Left lung (tissue), 14 donors: ENCODE measurements at places on chromosomes 7 and 10. TPM values are rescaled to one million over a fixed set of nuclear protein-coding genes. Genes with fewer than 3 reads are reported as not detected.
A peak's percentile ranks its signal among the peaks of the same experiment; 100 is the strongest.

CNPY1 gene
- not detected for total RNA-seq

TMEM270 gene
- not detected for total RNA-seq

- H3K4me3 ChIP-seq = no peak overlapping the region
- no peak for DNase-seq
- H3K36me3 ChIP-seq = peaks cover 25% of the 10 kb centered on the region
- H3K27me3 ChIP-seq = no peaks in the 10 kb centered on the region
Observed at GRCh38 chr10:11245095-11245479, 227.4 kb downstream of the CELF2 start.

CARD11 gene
- 4.7 TPM for total RNA-seq

DNA sequence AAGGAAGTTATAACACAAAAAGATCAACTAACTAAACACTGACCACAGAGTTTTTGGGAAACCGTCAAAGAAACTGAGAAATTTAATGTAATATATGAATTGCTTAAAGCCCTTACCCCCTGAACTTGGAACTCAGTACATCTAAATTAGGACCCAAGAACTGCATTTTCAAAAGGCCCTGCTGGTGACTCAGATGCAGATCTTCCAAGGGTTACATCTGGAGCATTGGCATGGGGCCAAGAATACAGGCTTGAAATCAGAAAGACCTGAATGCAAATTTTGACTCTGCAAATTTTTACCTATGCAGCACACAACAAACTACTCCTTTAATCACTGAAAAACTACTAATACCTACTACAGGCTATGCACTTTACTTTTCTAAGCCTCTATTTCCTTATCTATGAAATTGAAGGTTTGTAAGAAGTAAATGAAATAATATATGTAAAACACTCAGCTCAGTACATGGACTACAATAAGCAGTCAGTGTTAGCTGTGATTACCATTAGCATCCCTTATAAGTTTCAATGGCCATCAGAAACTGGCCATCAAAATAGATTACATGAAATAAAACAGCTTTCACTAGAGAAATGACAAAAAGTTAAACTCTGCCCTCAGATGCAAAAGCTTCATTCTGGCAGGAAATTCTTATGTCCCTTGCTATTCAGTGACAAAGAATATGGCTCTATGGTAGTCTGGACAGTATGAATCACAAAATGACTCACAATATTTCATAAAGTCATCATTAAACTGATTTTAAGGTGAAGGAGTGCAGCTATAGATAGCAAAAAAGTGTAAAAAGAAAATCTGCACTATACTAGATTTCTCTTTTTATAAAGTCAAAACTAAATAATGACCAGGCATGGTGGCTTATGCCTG is 43.6 kb downstream of the NSUN6 start:
- no peak for DNase-seq
- H3K36me3 ChIP-seq = peaks cover 14% of the 10 kb centered on the region
- no peak overlapping the region for H3K4me3 ChIP-seq

- no peak overlapping the region for H3K4me3 ChIP-seq
- no peaks in the 10 kb centered on the region for H3K4me1 ChIP-seq
- no peaks in the 10 kb centered on the region for H3K27me3 ChIP-seq
- peak; percentile 72 for DNase-seq
- H3K27ac ChIP-seq = no peak overlapping the region
Observed at GRCh38 chr10:130509881-130510689, 373.9 kb downstream of the GLRX3 start.

DNA sequence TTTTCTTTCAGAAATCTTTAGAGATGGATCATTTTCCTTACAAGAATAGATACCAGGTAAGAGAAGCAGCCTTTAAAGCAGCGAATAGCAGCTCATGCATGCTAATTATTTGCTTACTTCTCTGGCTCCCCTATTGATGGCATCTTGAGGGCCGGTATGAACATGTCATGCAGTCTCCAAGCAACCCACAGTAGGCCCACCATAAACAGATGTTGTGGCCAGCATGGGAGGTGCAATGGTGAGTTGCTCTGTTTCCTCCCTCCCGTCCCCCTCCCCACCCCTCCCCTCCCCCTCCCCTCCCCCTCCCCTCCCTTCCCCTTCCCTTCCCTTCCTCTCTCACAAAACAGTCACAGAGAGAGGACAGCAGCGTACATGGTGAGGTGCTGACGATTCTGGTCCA is 9.7 kb upstream of the ZNF273 start:
- H3K27me3 ChIP-seq = peaks cover 35% of the 10 kb centered on the region
- no peak overlapping the region for H3K27ac ChIP-seq
- no peak overlapping the region for H3K4me3 ChIP-seq
- DNase-seq = no peak

GRCh38 chr7:25486656-25487055 is 258.4 kb upstream of the NPVF start:
- H3K4me1 ChIP-seq = no peaks in the 10 kb centered on the region
- no peaks in the 10 kb centered on the region for H3K27me3 ChIP-seq
- H3K27ac ChIP-seq = no peak overlapping the region
- H3K4me3 ChIP-seq = no peak overlapping the region

GRCh38 chr10:43170491-43170890 is 32.2 kb downstream of the CSGALNACT2 start:
- H3K27ac ChIP-seq = peak overlapping the region; percentile 76
- H3K36me3 ChIP-seq = peaks cover 38% of the 10 kb centered on the region
- DNase-seq = no peak
- H3K4me1 ChIP-seq = no peaks in the 10 kb centered on the region
- H3K27me3 ChIP-seq = no peaks in the 10 kb centered on the region

GBX1 gene
- total RNA-seq = not detected

GRCh38 chr7:8035647-8036518 is 67.3 kb downstream of the GLCCI1 start:
- H3K27ac ChIP-seq = no peak overlapping the region
- H3K4me3 ChIP-seq = no peak overlapping the region
- H3K27me3 ChIP-seq = no peaks in the 10 kb centered on the region
- H3K4me1 ChIP-seq = no peaks in the 10 kb centered on the region
- no peaks in the 10 kb centered on the region for H3K36me3 ChIP-seq

GRCh38 chr10:1545524-1545923 is 191.8 kb downstream of the ADARB2 start:
- DNase-seq = no peak
- no peaks in the 10 kb centered on the region for H3K36me3 ChIP-seq
- H3K27me3 ChIP-seq = no peaks in the 10 kb centered on the region
- no peak overlapping the region for H3K27ac ChIP-seq
- H3K4me1 ChIP-seq = no peaks in the 10 kb centered on the region

GRCh38 chr7:43481902-43482678 is 100.8 kb upstream of the STK17A start:
- no peak for DNase-seq
- no peaks in the 10 kb centered on the region for H3K27me3 ChIP-seq
- no peak overlapping the region for H3K4me3 ChIP-seq

METTL2B gene
- total RNA-seq = 22.7 TPM

AEBP1 gene
- 167 TPM for total RNA-seq

CCNJ gene
- total RNA-seq = 7.9 TPM

DNA sequence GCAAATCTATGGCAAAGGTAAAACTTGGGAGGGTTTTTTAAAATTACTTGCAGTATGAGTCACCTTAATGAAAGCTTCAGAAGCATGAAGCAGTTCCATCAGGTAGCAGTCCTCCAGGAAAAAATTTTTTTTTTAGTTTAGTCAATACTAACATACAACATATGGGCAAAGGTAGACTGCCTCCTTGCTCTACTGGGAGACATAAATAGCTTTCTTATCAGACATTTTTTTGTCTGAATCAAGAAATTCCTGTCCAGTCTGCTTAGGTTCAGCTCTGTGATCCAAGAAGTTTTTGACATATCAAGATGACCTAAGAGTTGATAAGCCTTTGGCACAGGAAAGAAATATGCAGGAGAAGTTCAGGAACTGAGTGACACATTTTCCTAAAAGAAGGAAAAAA is 171.5 kb upstream of the TCF7L2 start:
- no peak overlapping the region for H3K27ac ChIP-seq
- no peaks in the 10 kb centered on the region for H3K4me1 ChIP-seq
- H3K36me3 ChIP-seq = no peaks in the 10 kb centered on the region
- DNase-seq = no peak
- H3K27me3 ChIP-seq = no peaks in the 10 kb centered on the region

GRCh38 chr7:141609576-141609975 is 58.4 kb downstream of the AGK start:
- DNase-seq = no peak
- H3K27ac ChIP-seq = no peak overlapping the region
- H3K4me1 ChIP-seq = no peaks in the 10 kb centered on the region
- peaks cover 26% of the 10 kb centered on the region for H3K36me3 ChIP-seq
- H3K4me3 ChIP-seq = no peak overlapping the region

- no peaks in the 10 kb centered on the region for H3K36me3 ChIP-seq
- H3K4me3 ChIP-seq = no peak overlapping the region
- DNase-seq = no peak
- peaks cover 5% of the 10 kb centered on the region for H3K4me1 ChIP-seq
Observed at GRCh38 chr10:86899132-86899531, 58.3 kb downstream of the MMRN2 start.

VWA2 gene
- total RNA-seq = 18.9 TPM

DNA sequence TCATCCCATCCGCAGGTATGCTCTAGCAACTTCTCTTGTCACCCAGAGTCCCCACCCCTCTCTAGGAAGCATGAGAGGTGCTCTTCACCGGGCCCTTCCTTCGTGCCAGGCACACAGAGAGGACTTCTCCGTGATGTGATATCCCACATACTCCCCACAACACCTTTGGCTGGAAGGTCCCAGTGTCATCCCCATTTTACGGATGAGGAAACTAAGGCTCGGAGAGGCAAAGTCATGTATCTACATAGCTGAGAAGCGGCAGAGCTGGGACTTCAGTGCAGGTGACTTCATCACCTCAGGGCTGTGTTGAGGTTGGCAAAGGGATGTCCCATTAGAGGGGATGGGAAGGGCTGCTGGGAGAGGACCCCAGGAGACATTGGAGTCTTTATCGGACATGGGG is 15.4 kb downstream of the TMEM270 start:
- H3K27me3 ChIP-seq = no peaks in the 10 kb centered on the region
- H3K4me1 ChIP-seq = peaks cover 11% of the 10 kb centered on the region
- no peak overlapping the region for H3K27ac ChIP-seq
- no peaks in the 10 kb centered on the region for H3K36me3 ChIP-seq
- DNase-seq = no peak
- H3K4me3 ChIP-seq = no peak overlapping the region

DNA sequence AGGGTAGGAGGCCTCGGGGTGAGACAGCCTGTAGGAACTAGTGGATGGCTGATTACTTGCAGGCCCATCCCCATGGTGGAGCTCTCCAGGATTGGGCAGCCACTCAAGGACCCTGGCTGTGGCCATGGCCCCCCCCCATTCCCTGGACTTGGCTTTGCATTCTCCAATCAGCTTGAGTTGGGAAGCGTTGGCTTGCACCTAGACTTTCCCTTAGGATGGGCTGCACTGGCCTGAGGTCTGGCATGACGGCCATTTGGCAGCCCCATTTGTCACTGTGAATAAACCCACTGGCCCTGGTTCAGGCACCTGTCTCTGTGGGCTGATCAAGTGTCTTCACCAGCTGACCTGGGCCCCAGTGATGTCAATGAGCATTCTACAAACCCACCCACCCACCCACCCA is 41.4 kb downstream of the RAMP3 start:
- H3K27me3 ChIP-seq = no peaks in the 10 kb centered on the region
- DNase-seq = no peak
- H3K36me3 ChIP-seq = no peaks in the 10 kb centered on the region
- no peak overlapping the region for H3K4me3 ChIP-seq

DNA sequence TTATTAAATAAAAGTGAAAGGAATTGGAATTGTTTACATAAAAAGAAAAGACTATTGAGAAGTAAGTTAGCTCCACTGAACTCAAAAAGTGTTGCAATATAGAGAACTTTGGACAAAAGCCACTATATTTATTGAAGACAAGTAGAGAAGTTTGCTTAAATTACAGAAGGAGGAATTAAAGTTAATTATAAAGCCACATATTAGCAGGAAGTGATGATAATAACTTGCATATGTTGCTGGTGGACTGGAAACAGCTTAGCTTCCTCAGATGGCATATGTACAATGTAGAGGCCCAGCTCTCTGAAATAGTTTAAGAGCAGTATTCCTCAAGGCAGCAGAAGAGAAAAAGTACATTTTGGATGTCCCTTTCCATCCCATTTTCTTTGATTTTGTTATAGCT is 400.7 kb downstream of the GATA3 start:
- DNase-seq = peak; percentile 89
- no peak overlapping the region for H3K4me3 ChIP-seq
- no peaks in the 10 kb centered on the region for H3K4me1 ChIP-seq
- no peaks in the 10 kb centered on the region for H3K36me3 ChIP-seq
- no peak overlapping the region for H3K27ac ChIP-seq
- no peaks in the 10 kb centered on the region for H3K27me3 ChIP-seq

GRCh38 chr10:76618641-76619040 is 1019.0 kb downstream of the KCNMA1 start:
- no peaks in the 10 kb centered on the region for H3K36me3 ChIP-seq
- no peak overlapping the region for H3K4me3 ChIP-seq
- H3K27me3 ChIP-seq = no peaks in the 10 kb centered on the region
- H3K27ac ChIP-seq = no peak overlapping the region
- no peak for DNase-seq
- H3K4me1 ChIP-seq = no peaks in the 10 kb centered on the region

GRCh38 chr7:31490796-31491314 is 23.0 kb upstream of the ITPRID1 start:
- no peak for DNase-seq
- no peaks in the 10 kb centered on the region for H3K4me1 ChIP-seq
- no peak overlapping the region for H3K4me3 ChIP-seq
- no peak overlapping the region for H3K27ac ChIP-seq
- no peaks in the 10 kb centered on the region for H3K27me3 ChIP-seq

GRCh38 chr7:125061776-125062397 is 132.3 kb upstream of the POT1 start:
- no peak for DNase-seq
- no peak overlapping the region for H3K27ac ChIP-seq

GRCh38 chr7:133830081-133830480 is 297.1 kb upstream of the LRGUK start:
- H3K27me3 ChIP-seq = no peaks in the 10 kb centered on the region
- H3K36me3 ChIP-seq = no peaks in the 10 kb centered on the region
- H3K27ac ChIP-seq = no peak overlapping the region
- no peak overlapping the region for H3K4me3 ChIP-seq

DNA sequence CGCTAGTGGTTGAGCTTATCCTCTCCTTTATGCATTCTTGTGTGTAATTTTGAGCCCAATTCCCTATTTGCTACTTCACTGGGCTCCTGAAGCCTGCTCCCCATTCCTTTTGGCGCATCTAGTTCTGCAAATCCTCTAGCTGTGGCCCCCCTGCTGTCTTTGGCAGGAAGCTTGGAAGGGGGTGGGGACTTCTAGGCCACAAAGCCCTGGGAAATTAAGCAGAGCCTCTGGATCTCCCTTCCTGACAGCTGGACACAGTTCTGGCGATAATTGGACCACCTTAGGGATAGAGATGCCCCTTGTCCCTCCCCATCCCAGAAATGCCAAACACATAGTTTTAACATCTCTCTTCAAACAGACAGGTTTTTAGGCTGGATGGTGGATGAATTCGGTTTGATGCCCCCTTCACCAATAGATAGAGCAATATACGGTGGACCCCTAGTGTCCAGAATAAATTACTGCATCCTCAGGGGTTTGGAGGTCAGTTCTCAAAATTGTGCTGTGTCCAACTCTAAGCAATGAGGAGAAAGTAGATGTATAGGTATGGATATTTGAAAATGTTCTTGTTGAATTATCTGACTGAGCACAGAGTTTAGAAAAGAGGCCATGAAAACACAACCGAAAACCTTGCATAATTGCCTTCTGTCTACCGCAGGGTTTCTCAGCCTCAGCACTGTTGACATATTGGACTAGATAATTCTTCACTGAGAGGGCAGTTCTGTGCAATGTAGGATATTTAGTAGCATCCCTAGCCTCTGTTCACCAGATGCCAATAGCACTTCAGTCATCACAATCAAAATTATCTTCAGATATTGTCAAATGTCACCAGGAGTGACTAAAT is 75.5 kb downstream of the PAPSS2 start:
- H3K4me1 ChIP-seq = no peaks in the 10 kb centered on the region
- no peak overlapping the region for H3K4me3 ChIP-seq
- H3K36me3 ChIP-seq = no peaks in the 10 kb centered on the region
- H3K27me3 ChIP-seq = no peaks in the 10 kb centered on the region

GRCh38 chr7:70775570-70776156 is 356.3 kb upstream of the GALNT17 start:
- DNase-seq = no peak
- H3K4me3 ChIP-seq = no peak overlapping the region
